Endothelial cell (in vitro differentiated cells): ENCODE measurements at places on chromosomes 4 and X.
A peak's percentile ranks its signal among the peaks of the same experiment; 100 is the strongest.

DNA sequence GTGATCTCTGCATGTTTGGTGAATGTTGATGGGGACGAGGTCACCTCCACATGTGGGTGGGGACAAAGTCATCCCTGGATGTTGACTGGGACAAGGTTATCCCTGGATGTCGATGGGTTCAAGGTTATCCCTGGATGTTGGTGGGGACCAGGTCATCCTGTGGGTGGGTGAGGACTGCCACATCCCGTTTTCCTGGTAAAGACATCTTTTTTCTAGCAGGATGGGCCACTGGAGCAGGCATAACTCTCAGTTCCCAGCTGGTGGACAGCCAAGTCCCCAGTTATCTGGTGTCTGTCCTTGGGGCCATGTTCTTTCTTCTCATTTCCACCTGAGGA lies 28.3 kb upstream of the PLCXD1 start:
- DNase-seq: no peak

DNA sequence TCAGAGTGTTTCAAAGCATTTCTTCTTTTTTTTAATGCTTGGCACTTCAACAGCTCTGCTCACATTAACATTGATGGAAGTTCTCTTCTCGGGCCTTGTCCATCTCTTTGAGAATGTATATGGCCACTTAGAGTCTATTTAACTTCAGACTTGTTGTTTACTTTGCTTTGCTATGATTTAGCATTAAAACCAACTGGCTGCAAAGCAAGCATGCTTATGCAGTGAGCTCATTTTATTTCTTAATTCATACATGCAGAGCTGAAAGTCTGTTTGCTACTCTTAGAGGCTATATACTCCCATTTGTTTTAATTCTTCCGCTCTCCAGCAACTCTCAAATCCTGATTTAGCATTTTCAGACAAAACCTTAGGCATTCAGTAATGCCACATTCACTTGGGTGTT lies 107.6 kb upstream of the PACRGL start:
- no peak for DNase-seq

- no peak for DNase-seq
Observed at GRCh38 chr4:166435449-166435848, 562.4 kb downstream of the TLL1 start.

GRCh38 chr4:73007526-73008100 lies 61.9 kb downstream of the COX18 start:
- DNase-seq: no peak

- no peak for DNase-seq
Observed at GRCh38 chrX:108362026-108362425, 76.2 kb downstream of the COL4A6 start.

DNA sequence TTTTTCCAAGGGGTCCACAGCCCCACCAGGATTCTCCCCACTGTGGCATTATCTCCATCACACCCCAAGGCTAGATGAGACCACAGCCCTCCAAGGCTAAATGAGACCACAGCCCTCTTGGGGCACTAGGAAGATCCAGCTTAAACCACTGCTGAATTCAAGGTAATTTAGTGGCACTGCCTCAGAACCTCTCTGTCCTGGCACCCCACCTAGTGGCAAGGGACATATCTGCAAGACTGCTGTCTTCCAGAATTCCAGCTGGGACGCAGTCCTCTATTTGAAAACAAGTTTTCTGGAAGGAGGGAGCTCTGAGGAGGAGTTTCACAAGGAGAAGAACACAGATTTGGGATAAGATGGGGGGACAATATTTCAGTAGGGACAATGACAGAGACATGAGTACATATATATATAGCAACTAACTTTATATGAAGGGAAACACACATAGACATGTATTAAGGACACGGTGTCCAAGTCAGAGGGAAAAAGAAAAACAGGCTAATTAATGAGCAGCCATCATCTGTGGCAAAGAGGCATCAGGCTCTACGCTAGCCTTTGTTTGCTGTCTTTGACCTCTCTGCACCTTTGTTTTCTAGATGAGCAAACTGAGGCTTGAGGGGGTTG lies 9.3 kb downstream of the CETN2 start:
- DNase-seq: peak; percentile 63

DNA sequence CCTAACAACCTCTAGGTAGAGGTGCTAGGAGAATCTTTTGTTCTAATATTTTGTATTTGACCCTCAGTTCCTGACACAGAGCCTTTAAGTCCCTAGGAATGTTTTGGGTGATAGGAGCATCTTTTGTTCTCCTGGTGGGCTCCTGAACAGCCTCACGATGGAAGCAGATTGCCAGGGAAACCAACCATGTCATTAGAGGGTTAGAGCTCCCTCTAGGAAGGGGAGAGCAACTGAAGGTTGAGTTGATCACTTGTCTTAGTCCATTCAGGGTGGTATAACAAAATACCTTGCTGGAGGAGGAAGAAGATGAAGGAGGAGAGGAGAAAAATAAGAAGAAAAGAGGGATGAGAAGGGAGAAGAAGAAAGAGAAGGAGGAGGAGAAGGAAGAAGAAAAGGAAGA lies 9.2 kb downstream of the VCX start:
- DNase-seq: no peak

- no peak for DNase-seq
Observed at GRCh38 chr4:154184238-154184637, 307.4 kb downstream of the DCHS2 start.

DNA sequence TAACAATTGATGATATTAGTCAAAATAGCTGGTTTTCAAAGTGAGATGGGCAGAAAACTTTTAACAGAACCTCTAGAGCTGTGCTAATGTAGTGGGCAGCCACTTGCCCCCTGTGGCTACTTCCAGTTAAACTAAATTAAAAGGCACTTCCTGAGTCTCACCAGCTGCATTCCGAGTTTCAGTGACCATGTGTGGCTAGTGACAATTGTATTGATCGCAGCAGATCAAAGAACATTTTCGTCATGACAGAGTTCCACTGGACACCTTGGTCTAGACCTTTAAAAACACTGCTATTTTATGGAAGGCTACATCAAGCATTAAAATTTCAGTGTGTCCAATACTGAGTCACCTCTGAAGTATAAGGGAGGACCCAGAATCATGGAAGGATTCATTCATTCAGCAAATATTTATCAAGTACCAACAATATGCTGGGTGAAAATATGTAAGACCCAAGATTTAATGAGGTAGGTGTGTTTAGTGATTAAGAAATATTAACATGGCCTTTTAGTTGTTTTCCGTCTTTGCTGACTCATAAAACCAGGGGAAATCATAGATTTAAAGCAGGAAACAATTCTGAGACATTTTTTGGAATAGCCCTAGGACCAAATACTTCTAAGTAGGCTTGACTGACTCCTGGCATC lies 5.1 kb upstream of the FAT1 start:
- no peak for DNase-seq

- DNase-seq: peak; percentile 5
Observed at GRCh38 chr4:1205586-1206298, 33.4 kb upstream of the SPON2 start.

DNA sequence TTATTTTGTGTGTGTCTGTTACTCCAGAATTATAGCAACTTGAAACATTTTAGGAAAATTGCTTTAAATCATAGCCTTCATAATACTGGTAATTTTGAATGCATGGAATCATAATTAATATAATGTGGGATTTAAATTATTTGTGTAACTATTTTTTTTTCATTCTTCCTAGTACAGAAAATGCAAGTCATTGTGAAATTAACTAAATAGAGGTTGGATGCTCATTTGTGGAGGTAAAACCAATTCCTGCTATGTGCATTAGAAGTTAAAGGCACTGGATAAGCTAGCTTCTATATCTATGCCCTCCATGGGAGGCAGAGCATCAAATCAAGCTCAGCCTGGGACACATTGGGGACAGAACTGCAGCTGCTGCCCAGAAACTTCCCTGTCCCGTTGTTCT lies 1048.5 kb upstream of the PABPC4L start:
- no peak for DNase-seq

GRCh38 chr4:59412739-59413138 lies 1787.4 kb upstream of the ADGRL3 start:
- DNase-seq: no peak

DNA sequence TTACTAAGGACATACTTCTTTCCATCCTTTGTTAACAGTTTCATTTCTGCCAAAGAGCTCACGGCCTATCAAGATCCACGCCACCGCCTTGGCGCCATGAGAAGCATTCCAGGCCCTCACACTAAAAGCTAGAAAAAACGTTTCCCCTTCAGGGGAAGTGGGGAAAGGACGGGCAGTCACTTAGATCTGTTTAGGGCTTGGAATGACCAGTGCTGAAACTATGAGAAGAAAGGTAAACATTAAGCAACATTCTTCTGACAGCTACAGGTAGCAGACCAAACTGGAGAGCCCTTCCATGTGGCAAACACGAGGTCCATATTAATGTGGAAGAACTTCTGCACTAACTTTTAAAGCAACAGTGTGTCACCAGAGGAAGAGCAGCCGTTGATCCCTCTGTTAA lies 146.7 kb downstream of the SH3KBP1 start:
- no peak for DNase-seq

GRCh38 chrX:96464880-96465558 lies 219.6 kb upstream of the DIAPH2 start:
- no peak for DNase-seq

DNA sequence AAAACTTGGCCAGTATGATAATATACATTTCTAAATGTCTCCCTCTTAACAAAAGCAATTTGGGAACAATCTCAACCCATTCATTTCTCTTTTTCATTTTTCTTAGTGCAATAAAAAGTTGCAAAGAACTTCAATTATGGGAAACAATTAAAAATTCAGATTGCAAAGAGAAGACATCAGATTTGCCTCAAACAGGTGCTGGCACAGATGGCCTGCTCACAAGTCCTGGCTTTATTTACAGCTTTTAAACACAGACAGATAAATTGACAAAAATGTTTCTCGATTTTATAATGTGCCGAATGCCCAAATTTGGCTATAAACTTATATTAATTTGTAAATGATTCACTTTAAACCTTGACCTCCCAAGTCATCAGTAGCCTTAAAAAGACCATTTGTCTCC lies 28.7 kb downstream of the SLC4A4 start:
- no peak for DNase-seq

- DNase-seq: no peak
Observed at GRCh38 chr4:153014460-153014859, 78.3 kb downstream of the FHDC1 start.

DNA sequence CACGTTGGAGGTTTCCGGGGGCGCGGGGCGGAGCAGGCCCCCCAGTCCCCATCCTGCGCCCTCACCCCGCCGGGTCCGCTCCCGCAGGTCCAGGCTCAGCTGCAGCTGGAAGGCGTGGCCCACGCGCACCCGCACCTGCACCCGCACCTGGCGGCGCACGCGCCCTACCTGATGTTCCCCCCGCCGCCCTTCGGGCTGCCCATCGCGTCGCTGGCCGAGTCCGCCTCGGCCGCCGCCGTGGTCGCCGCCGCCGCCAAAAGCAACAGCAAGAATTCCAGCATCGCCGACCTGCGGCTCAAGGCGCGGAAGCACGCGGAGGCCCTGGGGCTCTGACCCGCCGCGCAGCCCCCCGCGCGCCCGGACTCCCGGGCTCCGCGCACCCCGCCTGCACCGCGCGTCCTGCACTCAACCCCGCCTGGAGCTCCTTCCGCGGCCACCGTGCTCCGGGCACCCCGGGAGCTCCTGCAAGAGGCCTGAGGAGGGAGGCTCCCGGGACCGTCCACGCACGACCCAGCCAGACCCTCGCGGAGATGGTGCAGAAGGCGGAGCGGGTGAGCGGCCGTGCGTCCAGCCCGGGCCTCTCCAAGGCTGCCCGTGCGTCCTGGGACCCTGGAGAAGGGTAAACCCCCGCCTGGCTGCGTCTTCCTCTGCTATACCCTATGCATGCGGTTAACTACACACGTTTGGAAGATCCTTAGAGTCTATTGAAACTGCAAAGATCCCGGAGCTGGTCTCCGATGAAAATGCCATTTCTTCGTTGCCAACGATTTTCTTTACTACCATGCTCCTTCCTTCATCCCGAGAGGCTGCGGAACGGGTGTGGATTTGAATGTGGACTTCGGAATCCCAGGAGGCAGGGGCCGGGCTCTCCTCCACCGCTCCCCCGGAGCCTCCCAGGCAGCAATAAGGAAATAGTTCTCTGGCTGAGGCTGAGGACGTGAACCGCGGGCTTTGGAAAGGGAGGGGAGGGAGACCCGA lies 14.0 kb downstream of the SHOX start:
- no peak for DNase-seq

- DNase-seq: no peak
Observed at GRCh38 chr4:88467392-88467791, 10.5 kb downstream of the HERC5 start.

- DNase-seq: no peak
Observed at GRCh38 chrX:23911126-23911835, 3.5 kb downstream of the CXorf58 start.
